ENCODE measurements at places on chromosomes 6 and 20.

- DNase-seq, result no peak
Observed at GRCh38 chr6:160042788-160043301, 74.0 kb downstream of the IGF2R start.

DNA sequence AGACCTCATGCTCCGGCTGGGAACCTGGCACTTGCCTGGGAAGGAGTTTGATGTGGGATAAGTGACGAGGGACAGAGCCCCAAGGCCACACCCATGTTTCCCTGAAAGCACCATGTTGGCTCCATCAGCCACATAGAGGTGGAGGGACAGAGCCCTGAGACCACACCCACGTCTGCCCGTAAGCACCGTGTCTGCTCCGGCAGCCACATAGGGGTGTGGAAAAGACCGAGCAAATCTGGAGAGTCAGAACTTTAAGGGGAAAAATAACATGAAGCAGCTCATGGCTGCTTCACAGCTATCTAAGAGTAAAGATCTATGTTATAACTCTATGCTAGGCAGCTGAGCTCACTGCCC, 15.3 kb downstream of the SLCO4A1 start:
- DNase-seq, result no peak

- DNase-seq, result no peak
Observed at GRCh38 chr6:122222761-122223160, 176.7 kb upstream of the HSF2 start.

DNA sequence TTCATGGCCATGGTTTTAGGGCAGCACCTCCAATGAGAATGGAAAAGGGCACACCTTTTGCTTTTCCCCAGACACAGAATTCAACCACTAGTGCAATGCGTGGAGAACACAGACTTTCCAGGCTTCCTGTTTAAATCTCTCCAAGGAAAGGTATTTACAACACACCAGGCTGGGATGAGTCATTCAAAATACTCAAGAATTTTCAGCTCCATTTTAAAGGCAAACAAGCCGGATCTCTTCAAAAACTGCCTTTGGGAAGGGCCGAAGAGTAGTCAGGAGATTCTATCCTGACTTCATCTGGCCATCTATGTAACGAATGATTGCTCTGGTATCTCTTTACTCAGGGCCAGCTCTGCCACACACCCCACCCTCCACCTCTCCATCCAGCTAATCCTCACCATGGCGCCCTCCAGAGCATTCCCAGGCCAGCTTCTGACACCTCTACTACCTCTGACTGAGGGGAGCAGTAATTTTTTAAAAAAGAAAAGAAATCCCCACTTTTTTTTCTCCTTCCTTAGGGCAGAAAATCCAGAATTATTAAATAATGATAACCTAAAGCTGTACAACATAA, 254.6 kb downstream of the LY86 start:
- no peak for DNase-seq

DNA sequence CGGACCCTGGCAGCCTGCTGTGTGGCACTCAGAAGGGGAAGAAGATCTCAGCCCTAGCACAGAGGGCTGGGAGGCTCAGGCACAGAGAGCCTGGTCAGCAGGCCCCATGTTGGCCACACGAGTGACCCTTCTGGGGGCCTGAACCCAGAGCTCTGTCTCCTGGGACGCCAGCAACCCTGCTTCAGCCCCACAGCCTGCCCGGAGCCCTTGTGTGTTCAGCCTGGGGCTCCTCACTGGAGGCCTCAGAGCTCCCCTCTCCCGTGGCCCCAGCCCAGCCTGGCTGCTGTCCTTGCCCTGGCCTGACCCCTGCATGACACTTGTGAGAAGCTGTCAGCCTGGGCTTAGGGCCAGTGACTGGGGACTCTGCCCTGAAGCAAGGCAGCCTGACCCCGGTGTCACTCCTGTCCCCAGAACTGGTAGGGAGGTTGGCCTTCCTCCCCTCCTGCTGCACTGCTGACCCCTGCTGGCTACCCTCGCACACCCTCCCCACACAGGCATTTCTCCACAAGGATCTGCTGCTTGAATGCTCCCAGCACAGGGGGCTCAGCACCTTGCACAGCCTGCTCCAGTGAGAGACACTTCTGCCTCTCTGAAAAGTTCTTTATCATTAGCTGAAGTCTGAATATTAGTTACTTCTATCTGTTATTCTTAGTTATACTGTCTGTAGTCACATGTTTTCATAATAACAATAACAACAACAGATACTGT, 15.4 kb upstream of the IP6K3 start:
- peak; percentile 65 for DNase-seq

- DNase-seq, result no peak
Observed at GRCh38 chr6:17964633-17965032, 22.8 kb downstream of the KIF13A start.

GRCh38 chr6:71419217-71420094, 130.8 kb downstream of the OGFRL1 start:
- no peak for DNase-seq

Data from muscle of back (tissue), 13 donors.